ENCODE measurements at places on chromosomes 7 and 10. TPM values are rescaled to one million over a fixed set of nuclear protein-coding genes. Genes with fewer than 3 reads are reported as not detected.
A peak's percentile ranks its signal among the peaks of the same experiment; 100 is the strongest.

- no peak for DNase-seq
These were observed 501.3 kb downstream of the GFRA1 start for GRCh38 chr10:115771755-115772154.

Gene UBTD1
- 1.6 TPM for total RNA-seq

Gene AKR1C1
- total RNA-seq = 0.12 TPM

Gene AOAH
- total RNA-seq = 2.6 TPM

GRCh38 chr10:7968510-7969112 is 85.9 kb upstream of the GATA3 start:
- no peak for DNase-seq

DNA sequence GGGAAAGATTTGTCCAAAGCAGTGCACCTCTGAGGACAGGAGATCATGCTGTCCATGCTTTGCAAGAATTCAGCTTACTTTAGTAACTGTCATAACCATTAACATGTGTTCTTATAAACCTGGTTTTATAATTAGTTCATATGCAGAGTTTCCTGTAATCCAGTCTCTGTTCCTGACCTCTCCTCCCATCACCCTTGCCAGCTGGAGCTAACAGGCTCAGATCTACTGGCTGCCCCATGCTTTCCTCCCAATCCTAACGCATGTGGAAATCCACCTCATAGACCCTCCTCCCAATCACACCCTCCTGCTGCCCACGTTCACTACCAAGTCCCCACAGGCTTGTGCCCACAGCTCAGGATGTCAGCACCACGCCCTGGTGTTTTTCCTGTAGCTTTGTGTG is 45.3 kb upstream of the PFKP start:
- DNase-seq = no peak

- DNase-seq = peak; percentile 78
These were observed at the start of gene PTPRE for GRCh38 chr10:127906548-127907377. Gene PTPRE (plus strand): TSS chr10:127907103. CDS start chr10:128040882, 133,779 bp downstream.

Gene NPC1L1
- total RNA-seq = not detected

Gene BTBD16
- total RNA-seq = not detected

DNA sequence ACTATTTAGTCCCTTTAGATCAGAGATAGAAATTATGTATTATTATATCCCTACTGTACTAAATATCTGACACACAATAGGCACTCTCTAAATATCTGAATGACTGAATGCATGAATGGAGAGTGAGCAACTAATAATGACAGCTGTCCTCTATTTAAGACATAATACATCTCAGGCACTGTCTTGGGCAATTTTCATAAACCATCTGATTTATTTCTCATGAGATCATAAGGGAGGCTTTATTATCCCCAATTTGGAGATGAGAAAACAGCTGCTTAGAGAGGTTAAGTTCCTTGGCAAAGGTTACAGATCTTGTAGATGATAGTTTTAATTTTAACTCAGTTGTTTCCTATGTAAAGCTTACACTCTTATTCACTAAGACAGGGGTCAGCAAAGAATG is 570.6 kb downstream of the GRM8 start:
- no peak for DNase-seq

DNA sequence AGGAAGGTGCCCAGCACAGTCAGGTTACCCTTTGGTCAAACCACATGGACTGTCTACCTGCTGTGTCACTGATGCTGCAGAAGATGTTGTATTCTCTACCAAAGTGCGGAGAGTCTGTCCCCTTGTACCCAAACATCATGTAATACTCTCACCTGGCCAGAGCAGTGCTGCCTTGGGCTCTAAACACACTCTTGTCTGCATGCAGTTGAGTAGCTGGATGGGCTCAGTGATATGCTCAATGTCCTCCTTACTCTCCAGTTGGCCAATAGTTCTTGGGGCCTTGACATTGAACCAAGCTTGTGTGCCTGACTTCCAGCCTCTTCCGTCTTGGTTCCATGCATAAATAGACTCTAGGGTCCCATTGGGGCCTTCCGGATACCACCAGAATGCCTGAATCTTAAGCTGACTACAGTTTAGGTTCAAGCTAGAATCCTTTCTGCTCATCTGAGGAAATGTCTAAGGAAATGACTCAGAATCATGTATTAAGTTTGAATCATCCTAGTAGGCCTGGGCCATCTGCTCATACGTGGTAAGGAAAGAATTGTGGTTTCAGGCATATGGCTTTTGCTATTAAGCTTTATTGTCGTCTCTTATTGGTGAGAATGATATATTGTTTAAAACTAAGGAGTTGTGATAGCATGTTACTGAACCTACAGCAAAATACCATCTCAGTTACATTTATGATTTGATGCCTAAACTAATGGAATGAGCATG is 118.0 kb downstream of the OTUD1 start:
- no peak for DNase-seq

Gene PHYHIPL
- total RNA-seq = not detected

GRCh38 chr10:106815427-106816043 is 349.0 kb downstream of the SORCS1 start:
- DNase-seq = no peak

Gene IGFBP3
- total RNA-seq = 1.9 TPM

Gene MCMBP
- 90.8 TPM for total RNA-seq

- no peak for DNase-seq
These were observed 29.1 kb downstream of the DPCD start for GRCh38 chr10:101617102-101617823.

Gene LOXL4
- total RNA-seq = not detected

Gene PRSS1
- not detected for total RNA-seq

DNA sequence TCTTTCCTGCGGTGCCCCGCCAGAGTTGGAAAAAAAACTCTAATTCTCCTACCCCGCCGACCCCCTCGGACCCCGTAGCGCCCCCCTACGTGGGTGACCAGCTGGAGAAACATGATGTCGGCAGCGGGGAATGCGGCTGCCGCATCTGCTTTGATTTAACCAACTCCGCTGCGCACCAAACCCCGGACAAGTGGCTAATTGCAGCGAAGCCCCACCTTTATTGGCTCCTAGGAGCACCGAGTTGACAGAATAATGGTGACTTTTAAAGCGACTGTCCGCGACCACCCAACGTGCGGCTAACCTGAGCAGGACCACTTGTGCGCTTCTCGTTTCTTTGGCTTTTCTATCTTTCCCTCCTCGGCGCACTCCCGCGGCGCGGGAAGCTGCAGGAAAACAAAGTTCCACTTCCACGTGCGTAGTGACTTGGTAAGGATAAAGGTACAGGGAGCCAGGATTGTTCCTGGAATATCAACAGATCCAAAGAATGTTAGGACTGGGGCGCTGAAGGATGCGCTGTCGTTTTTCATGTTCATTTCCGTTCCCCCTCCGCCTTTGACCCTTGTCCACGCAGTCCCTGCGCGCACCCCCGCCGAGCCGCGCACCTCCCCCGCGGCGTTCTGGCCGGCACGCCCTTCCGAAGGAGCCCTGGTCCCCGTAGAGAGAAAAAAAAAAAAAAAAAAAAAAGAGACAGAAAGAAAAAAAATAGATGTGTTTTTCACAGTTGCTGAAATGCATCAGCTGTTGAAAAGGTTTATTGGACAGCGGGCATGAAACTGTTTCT is 1.4 kb downstream of the WNT16 start:
- DNase-seq = peak; percentile 12

DNA sequence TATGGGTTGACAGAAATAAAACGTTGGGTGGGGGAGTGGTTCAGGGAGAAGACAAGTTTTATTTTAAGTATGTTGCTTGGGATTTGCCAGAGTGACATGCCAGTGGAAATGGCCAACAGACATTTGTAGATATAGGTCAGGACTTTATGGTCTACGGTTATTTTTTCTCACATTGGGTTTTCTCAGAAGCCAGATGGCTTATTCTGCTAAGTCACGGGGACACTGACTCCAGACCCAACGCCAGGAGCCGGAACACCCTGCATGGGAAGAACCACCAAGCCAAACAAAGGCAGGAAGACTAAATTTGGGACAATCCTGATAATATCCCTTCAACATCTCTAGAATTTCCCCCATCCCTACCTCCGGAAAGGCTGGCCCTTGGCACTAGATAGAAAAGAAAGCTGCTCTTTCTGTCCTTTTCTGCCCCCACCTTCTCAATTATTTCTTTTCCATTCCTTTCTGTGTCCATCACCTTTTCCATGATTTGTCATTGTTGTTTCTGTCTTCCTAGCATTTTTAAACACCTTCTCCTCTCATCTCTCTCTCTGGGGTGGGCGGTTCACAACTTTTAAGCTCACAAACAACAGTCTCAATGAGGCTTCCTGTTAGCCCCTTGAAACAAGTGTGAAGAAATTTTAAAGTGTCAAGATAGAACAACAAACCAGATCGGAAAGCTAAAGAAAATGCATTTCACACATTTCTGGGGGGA is 44.7 kb downstream of the TBXAS1 start:
- no peak for DNase-seq

DNA sequence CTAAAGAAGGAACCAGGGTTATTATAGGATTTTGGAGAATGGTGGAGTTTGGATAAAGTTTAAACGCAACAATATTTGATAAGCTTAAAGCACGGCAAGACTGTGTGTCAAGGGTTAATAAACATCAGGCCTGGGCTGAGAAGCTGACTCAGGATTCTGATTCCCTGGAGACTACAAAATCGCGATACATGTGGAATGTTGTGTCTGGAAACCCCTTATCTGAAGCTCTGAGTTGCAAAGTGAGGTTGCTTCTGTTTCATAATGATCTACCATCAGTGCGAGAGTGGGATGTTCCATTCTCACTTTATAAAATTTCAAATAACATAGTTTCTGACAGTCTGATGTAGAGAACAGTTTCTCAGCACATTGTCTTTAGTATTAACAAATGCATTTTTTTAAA is 7.8 kb downstream of the C1GALT1 start:
- no peak for DNase-seq

- DNase-seq = no peak
These were observed 108.5 kb downstream of the ST7 start for GRCh38 chr7:117061751-117062150.

Gene SRPK2
- 39.1 TPM for total RNA-seq

Gene RNF133
- total RNA-seq = not detected

GRCh38 chr7:151248346-151249033 is at the start of gene SMARCD3:
Gene SMARCD3 (minus strand): TSS chr7:151248694. CDS start chr7:151248562, 132 bp downstream.
- DNase-seq = no peak

DNA sequence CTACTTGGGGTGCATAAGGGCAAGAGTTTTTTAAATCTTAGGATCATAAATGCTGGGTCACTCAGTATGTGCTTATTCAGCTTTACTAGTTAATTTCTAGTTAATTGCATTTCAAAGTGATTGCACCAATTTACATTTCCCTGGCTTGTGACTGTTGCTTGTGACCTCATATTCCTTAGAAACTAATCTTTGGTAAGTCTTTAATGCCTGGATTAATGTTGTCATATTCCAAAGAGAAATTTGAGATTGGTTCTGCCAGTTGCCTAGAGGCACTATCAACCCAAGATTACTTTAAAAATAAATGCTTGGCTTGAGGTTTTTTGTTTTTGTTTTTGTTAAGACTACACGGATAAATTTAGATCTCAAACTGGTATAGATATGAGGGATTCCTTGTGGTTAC is 103.1 kb downstream of the ANK3 start:
- DNase-seq = no peak

- no peak for DNase-seq
These were observed 17.6 kb downstream of the RAMP3 start for GRCh38 chr7:45174966-45175765.

DNA sequence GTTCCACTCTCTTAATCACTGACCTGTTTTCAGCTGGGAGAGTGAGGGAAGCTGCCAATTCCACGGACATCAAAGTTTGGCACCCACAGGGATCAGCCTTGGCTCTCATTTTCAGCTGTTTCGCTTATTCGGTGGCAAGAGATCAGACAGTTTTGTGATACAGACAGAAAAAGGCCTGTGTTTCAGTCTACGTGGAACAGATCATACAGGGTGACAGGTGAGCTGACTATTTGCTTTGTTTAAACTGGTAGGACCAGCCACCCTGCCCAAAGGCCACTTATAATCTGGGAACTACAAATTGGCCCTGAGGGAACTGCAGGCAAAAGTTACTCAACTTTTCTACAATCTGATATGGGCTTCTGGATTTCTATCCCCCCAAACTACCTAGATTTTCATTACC is 128.6 kb downstream of the ZNF467 start:
- DNase-seq = no peak

DNA sequence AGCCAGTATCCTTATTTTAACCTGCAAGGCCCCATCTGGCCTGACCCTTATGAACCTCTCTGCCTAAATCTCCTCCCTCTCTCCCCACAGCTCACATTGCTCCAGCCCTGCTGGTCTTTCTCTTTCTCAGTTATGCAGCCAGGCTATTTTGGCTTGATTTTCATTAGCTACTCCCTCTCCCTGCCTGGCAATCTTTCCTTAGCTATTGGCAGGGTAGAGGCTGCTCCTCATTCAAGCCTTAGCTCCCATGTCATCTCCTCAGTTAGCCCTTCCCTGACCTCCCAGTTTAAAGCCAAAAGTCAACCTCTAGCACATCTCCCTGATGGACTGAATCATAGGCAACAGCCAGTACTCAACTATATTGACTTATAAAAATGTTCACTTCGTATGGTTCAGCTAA is 214.4 kb upstream of the CELF2 start:
- no peak for DNase-seq

- no peak for DNase-seq
These were observed 135.1 kb upstream of the CHST15 start for GRCh38 chr10:124228471-124228870.

DNA sequence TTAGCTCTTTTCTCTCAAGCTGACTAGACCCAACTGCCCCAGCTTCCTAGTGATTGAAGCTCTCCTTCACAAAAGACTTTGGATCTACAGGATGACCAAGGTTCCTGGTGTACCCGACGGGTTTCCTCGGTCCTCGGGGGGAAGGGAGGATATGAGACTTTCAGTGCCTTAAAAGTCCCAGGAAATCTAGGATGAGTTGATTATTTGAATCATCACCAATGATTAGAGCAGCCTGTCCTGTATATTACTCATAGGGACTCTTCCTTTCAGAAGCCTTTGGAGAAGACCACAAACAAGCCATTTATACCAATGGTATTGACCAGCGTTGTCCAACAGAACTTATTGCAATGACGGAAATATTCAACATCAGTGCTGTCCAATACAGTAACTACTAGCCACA is 6.1 kb upstream of the ACTA2 start:
- no peak for DNase-seq

- no peak for DNase-seq
These were observed 128.4 kb downstream of the GRK5 start for GRCh38 chr10:119335671-119336353.

- DNase-seq = no peak
These were observed 350.9 kb downstream of the RNLS start for GRCh38 chr10:88232029-88232895.

- DNase-seq = no peak
These were observed 25.0 kb upstream of the CDH23 start for GRCh38 chr10:71371750-71372166.
